Liver (tissue), 10 donors: ENCODE measurements at places on chromosomes 13 and 19.

DNA sequence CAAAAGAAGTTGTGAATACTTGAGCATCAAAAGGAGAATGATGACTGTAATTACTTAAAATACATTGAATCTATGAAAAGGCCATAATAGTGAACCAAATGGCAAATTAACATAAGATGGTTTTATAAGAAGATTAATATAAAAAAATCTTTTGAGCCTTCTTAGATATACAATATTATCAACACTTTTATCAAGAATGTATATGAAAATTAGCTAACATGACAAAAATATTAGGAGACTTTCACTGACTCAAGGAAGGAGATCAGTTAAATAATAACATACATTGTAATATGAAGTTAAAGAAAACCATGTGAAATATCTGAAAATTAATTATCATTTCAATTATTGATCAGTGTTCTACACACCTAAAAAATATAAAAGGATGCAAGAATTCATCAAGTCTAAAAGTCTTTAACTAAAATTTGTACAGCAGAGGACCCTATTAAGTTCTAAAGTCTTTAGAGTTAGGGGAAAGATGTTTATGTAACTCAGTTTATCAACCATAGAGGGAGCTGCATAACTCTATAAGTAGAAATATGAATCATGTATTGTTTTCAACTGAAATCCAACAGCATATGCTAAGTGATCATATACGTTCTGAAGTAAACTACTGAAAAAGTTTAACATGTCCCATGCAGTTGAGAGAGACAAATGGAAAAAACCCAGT, 756.1 kb upstream of the MIR17HG start:
- no peak for DNase-seq

GRCh38 chr19:6278740-6279619, 795 bp downstream of the MLLT1 start:
- no peak for DNase-seq

DNA sequence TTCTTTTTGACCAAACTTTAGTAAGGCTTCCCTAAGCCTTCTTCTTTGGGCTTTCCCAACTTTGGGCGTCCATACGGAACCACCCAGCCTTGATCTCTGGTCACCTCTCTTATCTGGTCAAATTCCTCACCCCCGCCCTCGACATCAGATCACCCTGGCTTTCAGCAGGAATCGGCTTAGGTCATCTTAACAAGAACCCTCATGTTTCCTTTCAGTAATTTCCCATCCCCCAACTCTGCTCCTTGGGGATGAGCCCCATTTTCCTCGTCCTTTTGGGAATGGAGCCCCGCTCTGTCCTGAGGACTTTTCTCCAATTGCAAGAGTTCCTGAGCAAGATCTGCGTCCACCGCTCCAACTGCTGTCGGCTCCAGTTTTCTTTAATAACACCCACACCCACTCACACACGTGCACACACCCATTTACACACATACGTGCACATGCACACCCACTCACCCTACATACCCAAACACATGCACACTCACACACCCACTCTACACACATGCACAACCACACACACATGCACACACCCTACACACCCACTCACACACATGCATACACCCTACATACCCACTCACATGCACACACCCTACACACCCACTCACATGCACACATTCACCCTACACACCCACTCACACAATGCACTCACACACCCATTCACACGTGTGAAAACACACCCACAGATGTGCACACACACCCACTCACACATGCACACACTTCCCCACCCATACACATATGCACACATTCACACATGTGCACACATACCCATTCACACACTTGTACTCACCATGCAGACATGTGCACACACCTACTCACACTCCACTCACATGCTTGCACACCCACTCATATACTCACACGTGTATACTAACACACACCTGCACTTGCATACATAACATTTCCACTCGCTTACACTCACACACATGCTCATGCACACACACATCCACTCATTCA, 87.0 kb upstream of the TM9SF2 start:
- no peak for DNase-seq

GRCh38 chr19:29380581-29380980, 145.2 kb upstream of the VSTM2B start:
- DNase-seq, result peak; percentile 24

DNA sequence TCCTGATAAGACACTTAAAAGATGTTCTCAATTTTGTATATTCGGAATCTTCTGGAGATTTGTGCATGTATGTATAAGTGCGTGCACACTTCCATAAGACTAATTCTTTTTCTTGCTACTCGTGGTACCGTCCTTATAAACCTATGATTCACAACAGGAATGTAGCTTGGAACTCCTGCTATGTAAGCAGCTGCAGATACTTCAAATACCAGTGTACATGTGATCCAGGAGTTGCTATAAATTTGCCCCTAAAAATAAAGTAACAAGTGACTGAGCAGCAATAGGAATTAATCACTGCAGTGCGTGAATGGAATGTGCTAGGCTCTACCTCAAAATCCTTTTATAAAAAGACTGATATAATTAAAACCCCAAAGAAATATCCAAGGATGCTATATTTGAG, 214.9 kb downstream of the KLF5 start:
- no peak for DNase-seq

DNA sequence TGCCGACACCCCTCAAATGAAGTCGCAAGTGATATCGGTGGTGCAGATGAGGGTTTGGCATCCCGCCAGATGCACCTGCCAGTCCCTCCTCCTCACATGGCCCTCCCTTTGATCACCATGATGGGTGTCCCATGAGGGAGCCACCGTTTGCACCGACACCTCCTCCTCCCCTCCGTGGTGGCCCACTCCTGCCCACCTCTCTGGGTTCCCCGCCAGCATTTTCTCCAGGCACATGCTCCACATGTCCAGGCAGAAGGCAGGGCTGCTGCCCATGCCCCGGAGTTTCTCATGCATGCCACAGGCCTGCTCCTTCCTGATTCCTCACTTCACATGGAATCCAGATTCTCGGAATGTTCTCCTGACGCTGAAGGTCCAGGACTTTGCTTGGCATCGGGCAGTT, 49.3 kb downstream of the COL4A2 start:
- DNase-seq, result no peak

DNA sequence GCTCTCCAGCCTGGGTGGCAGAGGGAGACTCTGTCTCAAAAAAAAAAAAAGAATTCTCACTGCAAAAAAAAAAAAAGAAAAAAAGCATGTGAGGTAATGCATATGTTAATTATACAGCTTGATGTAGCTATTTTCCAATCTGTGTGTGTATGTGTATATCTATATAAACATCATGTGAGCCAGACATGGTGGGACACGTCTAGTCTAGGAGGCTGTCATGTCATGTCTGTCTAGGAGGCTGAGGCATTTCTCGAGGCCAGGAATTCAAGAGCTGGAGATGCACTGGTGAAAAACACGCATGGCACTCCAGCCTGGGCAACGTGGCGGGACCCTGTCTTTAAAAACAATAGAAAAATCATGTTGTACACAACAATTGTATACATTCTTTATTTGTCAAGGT, 6.9 kb upstream of the SBK3 start:
- no peak for DNase-seq

DNA sequence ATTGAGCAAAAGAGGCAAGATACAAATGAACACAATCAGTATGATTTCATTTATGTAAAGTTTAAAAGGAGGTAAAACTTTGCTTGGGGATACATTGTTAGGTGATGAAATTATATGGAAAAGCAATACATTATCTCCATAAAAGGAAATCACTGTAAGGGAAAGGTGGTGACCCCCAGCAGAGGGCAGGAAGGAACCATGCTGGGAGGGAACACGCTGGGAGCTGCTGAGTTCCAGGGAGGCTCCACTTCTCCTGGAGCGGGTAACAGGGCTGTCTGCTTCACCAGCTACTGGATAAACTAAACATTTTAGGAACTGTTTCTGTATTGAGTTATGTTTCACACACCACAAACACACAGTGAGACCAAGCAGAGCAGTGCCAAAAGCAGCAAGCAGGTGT, 91.2 kb downstream of the KATNAL1 start:
- no peak for DNase-seq

DNA sequence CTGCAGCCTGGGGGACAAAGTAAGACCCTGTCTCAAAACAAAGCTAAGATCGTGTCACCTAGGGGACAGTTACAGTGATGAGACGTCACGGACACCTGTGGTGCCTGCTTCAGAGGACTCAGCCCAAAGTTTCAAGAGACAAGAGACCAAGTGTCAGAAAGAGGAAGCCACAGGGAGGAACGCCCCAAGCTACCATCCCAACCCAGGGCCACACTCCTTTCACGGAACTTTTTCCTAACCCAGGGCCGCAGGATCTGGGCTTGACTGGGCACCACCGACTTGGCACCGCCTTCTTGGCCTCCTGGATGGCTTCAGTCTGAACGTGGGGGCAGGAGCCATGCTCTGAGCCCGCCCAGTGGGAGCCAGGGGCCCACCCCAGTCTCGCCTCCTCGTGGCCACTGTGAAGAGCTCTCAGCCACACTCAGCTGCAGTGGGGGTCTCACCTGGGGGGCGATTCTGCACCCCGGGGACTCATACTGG, 8.5 kb downstream of the MOB3A start:
- no peak for DNase-seq

- DNase-seq, result peak; percentile 38
Measured at GRCh38 chr13:110600261-110600819, 15.0 kb upstream of the NAXD start.

DNA sequence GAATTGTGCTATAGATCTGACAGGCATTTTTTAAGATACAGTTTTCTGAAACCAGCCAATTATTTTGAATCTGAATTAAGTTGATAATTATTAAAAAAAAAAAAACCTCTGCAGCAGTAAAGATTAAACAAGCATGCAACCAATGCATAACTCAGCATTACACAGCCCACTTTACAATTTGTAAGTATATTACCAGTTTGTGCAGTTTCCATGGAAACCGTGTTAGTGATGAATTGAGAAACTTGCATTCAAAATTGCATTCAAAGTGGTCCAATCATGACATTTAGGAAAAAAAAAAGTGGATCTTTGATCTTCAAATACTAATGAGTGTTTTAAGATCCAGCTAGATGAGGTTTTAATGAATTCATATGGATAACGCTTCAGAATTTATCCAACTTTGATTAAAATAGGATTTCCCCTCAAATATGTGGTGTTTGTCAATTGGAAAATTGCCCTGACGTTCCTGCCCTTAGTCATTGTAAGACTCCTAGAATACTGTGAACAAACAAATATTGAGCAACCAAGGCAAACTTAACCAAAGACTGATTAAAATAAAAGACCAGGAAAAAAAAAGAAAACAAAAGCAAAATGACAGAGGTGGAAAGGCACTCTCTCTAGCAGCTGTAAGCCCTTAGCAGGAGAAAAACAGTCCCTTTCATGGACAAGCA, 314.8 kb upstream of the MAB21L1 start:
- no peak for DNase-seq

GRCh38 chr13:44903574-44903985, 85.7 kb downstream of the NUFIP1 start:
- no peak for DNase-seq

DNA sequence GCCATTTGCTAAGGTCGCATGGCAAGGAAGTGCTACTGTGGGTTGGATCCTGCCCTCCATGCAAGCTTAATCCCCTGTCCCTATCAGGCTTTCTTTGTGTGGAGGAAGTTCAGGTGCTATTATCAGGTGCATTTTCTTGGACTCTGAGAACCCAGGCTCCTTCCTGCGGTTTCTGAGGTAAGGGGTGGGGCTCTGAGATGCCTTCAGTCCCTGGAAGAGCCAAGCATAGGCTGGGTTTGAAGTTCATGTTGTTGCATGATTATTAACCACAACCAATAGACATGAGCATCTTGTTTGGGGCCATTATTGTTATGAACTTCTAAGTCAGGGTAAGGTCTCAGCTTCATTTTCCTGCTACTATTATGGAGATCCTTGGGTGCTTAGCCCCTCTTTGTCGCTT, 109.5 kb downstream of the NALCN start:
- no peak for DNase-seq

DNA sequence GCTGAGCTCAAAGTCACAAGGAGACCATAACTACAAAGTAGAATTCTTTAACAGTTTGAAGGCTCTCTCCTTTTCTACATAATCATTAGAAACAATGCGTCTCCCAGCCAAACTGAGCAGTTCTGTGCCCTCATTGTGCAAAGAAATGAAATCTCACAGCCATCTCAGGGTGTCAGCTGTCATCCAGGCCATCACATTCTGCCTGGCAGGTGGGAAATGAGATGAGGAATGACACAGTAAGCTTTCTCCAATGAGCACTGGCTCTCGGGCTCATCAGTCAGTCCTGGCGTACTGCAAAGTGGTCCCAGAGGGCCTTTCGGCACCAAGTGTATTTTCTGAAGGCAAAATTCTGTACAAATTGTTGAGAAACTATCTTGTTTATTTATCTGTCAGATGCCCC, 306.5 kb downstream of the KCTD12 start:
- no peak for DNase-seq

DNA sequence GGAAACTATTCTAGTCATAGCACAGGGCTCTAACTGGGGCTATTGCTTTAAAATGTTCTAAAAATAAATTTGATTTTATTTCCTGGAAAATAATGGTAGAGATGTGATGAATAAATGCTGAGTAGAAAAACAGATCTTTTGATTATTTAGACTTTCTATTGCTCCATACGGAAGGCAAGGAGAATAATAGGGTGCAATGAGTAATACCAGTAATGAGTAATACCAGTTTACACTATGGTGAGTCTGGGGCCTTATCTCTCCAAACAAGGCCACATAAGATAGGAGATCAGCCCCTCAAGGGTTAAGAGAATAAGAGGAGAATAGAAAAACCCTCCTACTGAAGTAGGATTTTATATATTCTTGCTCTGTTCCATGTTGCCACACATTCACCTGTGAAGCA, 390.4 kb downstream of the KLF5 start:
- DNase-seq, result no peak

- no peak for DNase-seq
Measured at GRCh38 chr13:27425158-27425917, 919 bp downstream of the GTF3A start.

GRCh38 chr13:22009500-22009899, 338.6 kb downstream of the FGF9 start:
- no peak for DNase-seq

DNA sequence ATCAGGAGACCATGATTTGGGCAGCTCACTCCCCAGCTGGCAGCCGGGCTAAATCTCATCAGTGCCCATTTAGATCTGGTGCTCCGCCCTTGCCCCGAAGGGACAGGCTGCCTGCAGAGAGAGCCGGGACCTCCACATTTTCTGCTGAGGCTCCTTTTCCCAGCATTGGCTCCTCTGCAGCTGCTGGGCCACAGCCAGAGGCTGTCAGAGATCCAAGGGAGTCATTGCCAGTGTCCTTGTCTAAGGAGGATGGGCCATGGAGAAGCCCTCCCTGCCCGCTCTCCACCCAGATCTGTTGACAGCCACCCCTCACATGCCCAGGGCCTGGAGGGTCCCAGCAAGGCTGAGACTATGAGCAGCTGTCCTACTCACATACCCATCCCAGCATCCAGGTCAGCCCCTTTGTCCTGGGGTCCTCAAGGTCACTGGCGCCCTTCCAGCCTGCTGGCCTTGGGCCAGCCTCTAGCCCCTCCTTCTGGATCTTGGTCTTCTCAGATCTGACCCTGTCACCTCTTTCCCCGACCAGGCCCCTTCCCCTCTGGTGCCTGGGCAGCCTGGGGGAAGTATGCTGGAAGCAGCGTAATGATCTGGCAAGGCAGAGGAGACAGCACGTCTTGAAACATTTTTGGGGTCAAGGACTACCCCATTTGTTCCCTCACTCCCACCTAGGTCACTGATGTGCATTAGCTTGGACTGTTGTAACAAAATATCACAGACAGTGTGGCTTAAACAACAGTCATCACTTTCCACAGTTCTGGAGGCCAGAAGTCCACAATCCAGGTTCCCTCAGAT, 7.9 kb downstream of the PIN1 start:
- no peak for DNase-seq
